ENCODE measurements at places on chromosomes 13 and 19.

DNA sequence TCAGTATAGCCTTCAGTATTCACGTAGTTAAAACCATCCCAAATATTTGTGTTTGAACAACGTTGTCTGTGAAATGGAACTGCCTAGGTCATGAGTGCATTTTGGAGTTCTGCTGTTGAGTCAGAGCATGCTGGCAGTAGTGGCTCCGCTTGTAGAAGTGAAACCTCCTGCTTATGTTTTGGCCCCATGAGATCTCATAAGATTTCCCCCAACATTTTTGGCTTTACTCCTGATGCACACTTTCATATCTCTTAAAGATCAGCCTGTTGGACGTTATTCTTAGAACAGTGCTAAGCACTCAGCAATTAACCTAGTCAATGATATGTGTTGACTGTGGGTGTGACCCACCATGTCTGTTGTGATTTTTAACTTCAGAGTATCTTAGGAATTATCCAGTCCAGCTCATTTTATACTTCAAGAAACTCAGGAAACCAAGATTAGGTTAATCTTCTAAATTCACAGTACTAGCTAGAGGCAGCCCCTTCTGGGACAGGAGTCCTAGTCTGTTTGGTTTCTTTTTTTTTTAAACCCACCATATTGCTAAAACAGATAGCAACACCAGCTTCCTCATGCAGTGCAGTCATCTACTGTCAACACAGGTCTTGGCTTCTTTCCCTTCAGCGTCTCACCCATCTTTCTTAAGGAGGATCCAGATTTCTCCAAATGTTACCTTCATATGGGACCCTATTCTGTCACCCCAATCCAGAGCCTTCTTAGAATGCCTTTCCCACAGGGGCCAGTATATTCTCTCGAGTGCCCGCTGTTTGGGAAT lies 26.2 kb downstream of the RAP2A start:
- DNase-seq, result no peak

GRCh38 chr13:74570834-74571233 lies 436.6 kb upstream of the KLF12 start:
- DNase-seq, result peak; percentile 19

DNA sequence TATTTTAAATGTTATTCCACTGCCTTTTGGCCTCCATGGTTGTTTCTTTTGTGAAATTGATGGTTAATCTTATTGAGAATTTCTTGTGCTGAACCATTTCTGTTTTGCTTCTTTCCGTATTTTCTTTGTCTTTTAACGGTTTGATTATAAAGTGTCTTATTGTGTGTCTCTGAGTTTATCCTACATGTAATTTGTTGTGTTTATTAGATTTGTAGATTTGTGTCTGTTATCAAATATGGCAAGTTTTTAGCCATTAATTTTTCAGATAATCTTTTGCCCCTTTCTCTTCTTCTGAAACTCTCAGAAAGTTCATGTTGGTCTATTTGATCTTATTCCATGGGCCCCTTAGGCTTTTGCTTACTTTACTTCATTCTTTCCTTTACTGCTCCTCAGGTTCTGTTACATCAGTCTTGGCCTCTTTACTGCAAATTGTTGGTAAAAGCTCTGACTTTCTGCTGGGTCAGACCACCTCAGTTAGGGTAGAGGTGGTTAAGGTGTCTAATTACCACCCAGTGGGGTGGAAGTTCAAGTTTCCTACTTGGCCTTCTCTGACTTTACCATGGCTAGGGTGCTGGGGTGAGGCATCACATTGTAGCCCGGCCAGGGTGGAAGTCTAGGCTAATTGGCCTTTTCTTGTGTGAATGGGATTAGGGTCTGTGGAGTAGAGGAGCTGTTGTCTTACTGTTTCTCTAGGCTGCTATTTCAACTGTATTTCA lies 58.3 kb downstream of the ZMYM2 start:
- no peak for DNase-seq

- DNase-seq, result no peak
Measured at GRCh38 chr19:29491995-29492577, 33.7 kb upstream of the VSTM2B start.

All from kidney epithelial cell (primary cell).